ENCODE measurements at places on chromosomes 13 and 19.

DNA sequence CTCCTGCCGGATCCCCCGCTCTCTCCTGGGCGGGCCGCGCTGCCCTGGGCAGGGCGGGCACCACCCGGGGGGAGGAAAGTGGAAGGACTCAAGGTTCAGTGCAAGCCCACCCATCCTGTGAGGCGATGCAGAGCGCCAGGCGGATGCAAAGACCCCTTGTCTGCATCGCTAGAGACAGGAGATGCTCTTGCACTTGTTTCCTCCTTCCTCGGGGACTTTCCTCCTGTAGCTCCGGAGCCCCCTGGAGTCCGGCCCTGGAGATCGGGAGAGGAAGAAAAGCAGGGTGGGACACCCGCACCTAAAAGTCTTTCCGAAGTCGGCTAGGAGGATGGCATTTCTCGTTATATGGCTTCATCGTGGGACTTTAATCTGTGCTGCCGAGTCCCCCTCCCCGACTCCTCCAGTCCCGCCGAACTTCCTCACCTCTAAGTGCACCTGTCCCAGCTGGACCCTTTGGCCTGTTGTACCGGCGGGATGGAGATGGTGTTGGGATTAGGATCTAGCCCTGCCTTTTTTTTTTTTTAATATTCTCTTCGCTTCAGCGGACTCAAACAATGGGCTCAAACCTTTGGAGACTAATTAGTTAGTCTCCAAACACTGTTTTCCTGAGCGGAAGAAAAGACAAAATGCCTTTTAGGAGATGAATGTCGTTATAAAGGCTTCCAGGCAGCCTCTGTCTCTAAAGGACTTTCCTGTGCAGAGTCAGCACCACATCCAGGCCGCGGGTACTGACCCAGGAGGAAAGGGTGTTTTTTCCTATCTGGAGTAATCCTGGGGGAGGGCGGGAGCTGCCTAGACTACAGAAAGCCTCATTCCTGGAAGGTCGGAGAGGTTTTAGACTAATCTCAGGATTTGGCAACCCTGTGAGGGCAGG is 725 bp downstream of the FAM124A start:
- no peak for DNase-seq

DNA sequence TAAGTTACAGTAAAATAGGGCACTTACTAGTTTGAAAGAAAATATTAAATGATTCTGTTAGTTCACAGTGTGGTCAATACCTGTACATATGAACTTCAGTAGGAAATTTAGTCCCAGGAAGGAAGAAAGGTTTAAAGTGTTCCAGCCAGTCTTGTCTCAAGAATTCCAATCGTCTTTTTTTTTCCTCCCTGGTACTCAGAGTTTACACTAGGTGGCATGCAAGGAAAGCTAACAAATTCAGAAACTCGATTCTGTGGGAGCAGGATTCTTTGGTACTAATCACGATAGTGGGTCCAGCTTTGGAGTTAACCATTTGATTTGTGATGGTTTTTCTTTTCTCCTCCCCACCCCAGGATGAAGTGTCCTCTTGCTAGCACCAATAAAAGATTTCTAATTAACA is 43.6 kb downstream of the POLR1D start:
- no peak for DNase-seq

- no peak for DNase-seq
Observed at GRCh38 chr13:98585398-98585754, 8.5 kb upstream of the STK24 start.

DNA sequence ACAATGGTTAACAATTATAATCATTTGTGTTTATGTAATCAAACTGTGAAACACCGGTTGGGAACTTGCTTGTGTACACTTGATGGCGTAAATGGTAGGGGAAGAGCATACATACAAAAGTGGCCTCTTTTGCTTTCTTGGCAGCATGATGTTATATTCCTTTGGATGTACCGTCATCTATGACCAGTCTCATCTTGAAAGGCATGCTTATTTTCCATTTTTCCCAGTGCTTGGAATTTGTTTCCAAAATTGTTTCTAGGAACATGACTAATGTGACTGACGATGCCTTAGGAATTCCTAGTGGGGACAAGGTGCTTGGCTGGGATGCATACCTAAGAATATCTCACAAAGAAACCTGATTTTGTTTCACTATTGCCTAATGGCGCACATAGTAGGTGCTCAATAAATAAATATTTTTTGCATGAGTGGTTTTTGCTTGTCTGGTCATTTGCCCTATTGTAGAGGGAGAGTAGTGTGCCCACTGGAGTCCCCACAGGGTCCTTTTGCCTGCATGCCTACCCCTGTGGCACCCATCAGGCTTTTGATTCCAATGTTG is 45.5 kb downstream of the SAE1 start:
- no peak for DNase-seq

GRCh38 chr19:47663911-47664771 is 49.1 kb upstream of the EHD2 start:
- DNase-seq = peak; percentile 61

DNA sequence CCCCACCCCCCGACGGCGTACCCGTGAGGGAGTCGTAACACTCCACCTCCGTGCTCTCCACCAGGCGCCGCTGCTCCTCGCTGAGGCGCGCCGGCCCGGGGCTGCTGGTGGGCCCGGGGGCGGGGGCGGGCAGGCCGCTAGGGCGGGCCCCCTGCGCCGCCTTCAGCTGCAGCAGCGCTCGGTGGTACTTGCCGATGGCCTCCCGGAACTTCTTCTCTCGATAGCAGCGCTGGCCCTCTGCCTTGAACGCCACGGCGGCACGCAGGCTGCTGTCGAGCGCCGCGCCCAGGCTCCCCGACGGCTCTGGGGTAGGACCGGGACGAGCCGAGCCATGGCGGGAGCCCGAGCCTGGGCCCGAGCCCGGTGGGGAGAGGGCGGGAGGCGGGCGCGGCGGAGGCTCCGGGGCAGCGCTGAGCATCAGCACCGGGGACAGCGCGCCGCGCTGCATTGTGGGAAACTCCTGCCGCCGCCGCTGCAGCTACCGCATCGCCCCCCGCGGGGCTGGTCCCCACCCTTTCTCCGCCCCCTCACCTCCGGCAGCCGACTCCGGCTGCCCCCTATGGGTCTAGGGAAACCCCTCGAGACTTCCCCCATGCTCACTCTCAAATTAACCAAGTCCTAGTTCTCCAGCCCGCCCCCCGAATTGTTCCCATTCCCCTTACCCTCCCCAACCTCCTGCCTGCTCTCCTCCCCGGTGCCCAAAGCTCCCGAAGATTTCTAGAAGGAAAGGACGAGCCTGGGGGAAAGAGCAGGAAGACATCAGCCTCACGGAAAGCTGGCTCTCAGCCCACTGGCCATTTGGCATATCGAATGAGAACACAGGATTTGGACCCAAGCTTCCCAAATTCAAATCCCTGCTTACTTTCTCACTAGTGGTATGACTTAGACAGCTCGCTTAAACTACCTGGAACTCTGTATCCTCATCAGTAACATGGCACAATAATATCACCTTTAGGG is at the start of gene TTC9B:
TTC9B (minus strand) TSS at position 451 of the 957 bp plus-strand sequence; CDS start at position 448, 3 bp downstream.
- DNase-seq = peak; percentile 28

- DNase-seq = no peak
Observed at GRCh38 chr13:98954313-98954712, 23.6 kb downstream of the DOCK9 start.

DNA sequence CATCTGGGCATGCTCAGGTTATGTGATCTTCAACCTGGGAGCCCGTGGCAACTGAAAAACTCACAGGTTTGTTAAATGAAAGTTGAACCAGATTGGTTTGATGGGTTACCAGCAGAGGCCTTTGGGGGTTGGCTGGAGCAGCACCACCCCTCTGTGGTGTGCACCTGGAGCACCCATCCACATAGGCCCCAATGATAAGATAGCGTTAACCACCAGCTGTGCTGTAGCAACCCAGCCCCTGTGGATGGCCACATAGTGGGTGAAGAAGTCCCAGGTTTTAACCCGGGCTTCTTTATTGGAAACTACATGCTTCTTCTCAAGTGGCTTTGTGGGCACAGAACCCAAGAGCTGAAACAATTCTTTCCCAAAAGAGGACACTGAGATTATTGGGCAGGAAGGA is 22.6 kb upstream of the MTIF3 start:
- DNase-seq = no peak

- DNase-seq = no peak
Observed at GRCh38 chr13:90015565-90016507, 1331.7 kb upstream of the MIR17HG start.

- DNase-seq = no peak
Observed at GRCh38 chr13:62033934-62034333, 618.3 kb upstream of the PCDH20 start.

- DNase-seq = no peak
Observed at GRCh38 chr13:47621931-47622330, 379.1 kb downstream of the SUCLA2 start.

DNA sequence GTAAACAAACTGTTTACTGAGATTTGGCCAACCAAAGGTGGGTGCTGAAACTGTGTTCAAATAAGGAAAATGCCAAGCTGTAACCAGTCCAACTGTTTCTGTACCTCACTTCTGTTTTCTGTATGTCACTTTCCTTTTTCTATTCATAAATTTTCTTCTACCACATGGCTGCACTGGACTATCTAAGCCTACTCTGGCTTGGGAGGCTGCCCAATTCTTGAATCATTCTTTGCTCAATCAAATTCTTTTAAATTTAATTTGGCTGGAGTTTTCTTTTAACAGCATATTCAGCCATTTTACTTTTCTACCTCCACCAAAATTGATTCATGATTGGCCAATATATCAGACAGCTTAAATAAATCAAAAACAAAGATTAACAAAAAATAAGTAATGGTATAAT is 1575.5 kb upstream of the SPRY2 start:
- DNase-seq = no peak

- no peak for DNase-seq
Observed at GRCh38 chr13:72638059-72638815, 89.2 kb downstream of the MZT1 start.

- peak; percentile 32 for DNase-seq
Observed at GRCh38 chr19:1945899-1946298, 4.9 kb downstream of the CSNK1G2 start.

- no peak for DNase-seq
Observed at GRCh38 chr19:16224293-16225045, 26.8 kb downstream of the AP1M1 start.

- no peak for DNase-seq
Observed at GRCh38 chr13:110509478-110509926, 52.0 kb downstream of the RAB20 start.

GRCh38 chr19:56053596-56053995 is 67.0 kb downstream of the NLRP5 start:
- no peak for DNase-seq

GRCh38 chr13:94394723-94395122 is 84.8 kb downstream of the DCT start:
- DNase-seq = no peak

DNA sequence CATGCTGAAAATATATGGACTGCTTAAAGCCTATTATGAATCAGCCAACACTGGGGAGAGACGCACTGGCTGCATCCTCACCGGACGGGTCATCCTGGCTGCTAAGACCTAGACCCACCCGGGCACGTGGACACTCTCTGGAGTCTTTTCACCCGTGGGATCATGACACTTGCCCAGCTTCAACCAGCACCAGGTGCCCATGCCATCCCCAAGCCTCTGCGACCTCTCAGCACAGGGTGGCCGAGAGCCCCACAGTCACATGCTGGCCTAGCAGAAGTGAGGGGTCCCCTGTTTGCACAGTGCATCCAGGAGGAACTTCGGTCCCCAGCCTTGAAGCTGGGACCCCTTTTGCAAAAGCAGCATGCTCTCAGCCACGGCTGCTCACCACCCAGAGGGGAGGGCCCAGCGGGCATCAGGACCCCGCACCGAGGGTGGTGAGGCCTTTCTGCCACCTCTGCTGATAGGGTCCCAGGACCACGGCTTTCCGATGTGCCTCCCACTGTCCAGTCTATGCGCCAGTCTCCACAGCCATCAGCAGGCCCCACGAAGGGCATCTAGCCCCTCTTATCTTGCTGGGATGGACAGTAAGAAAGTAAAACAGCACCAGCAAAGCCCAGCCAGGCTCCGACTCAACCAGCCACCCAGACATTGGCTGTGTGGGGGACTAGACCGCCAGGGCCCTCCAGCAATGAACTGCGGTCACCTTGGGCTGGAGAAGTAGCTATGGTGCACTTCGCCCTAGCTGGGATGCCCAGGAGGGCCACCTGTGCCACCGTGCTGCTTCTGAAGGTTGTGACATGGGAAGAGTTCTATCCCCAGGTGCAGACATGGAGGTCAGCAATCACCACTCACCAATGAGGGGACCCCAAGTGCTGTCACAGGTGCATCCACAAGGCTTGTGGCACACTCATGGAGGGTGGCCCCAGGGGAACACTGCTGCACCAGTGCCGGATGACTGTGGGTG is 73.1 kb downstream of the CEBPG start:
- no peak for DNase-seq

DNA sequence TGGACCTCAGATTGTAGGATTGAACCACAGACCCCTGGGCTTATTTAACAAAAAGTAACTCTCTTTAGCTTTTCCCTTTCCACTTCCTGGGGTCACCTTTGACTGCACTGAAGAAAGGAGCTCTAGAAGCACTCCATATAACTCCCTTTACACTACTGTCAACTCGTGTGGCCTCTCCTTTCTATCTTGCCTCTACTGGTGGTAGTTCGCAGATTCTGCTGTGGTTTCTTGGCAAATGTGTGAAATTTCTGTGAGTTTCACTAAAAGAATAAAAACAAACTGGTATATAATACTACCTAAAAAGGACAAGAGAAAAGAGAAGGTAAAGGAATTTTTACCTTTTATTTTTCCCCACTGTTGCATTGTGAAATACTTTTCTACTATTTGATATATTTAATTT is 1298.1 kb downstream of the PCDH9 start:
- DNase-seq = no peak

DNA sequence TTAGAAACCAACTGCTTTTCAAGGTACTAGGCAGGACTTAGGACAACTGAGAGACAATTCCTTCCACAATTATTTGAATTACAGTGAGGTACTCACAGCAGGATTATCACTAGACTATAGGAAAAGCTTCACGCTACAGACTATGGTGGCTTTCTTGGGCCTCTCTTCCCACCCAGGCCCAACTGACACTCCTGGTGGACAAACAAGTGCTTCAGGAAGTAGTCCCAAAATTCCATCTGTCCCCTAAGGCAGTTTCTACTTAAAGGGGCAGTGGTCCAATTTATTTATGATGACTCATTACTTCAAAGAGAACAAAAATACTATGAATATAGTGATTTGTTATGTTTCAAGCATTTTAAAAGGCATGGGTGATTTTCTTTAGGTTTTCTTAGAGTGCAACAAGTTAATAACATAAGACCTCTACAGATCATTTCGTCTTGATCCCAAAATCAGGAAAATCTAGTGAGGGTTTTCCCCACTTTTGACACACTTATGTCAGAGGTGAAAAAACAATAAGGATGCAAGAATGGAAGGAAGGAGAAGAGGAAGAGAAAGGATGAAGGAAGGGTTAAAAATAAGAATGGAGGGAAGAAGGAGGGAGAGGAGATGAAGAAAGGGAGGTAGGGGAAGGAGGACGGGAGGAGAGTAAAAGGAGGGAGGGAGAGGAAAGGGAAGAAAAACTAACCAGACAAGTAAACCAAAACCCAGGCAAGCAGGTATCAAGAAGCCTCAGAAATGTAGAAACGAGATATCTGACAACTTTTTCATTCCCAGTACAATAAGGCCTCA is 100.7 kb downstream of the SERP2 start:
- no peak for DNase-seq

DNA sequence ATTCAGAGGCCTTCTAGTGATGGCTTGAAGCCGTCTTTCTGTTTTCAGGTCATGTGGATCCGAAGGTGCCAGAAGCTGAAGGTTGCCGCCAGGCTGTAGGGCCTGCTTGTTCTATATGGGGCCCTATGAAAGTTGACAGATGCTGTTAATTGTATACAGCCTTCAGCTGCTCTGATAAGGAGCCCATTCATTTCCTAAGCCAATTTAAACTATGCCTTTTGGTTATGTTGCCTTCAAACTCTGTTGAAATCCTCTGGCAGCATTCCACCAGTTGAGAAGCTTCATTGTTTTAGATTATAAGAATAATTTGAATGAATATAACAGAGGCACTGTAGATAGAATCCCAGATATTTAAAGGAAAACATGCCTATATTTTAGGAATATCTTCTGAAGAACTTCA is 34.4 kb downstream of the RAP2A start:
- DNase-seq = no peak

Data from CD4-positive, alpha-beta T cell treated with Interleukin-4 for 1 hour (primary cell).